ENCODE measurements at places on chromosomes 6 and 20.

- no peak for DNase-seq
These were observed 5.6 kb upstream of the RBCK1 start for GRCh38 chr20:402496-402885.

- no peak for DNase-seq
These were observed 9.9 kb downstream of the TTI1 start for GRCh38 chr20:38023181-38024001.

GRCh38 chr6:145529582-145529981, 205.7 kb downstream of the EPM2A start:
- DNase-seq = no peak

- DNase-seq = no peak
These were observed 22.9 kb downstream of the ERMARD start for GRCh38 chr6:169774347-169774746.

DNA sequence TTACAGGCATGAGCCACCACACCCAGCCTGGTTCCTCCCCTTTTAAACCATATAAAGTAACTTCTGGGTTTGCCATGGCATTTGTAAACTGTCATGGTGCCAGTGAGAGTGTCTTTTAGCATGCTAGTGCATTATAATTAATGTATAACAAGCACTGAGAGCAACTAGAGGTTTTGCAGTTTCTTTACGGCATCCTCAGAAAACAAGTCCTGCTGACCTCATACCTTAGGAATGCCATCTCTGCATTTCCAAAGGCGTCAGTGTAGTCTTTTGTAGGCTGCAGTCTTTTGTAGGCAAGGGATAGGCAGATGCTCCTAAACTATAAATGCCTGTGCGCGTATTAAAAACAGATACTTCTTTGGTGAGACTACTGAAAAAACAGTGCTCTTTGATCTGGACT, 75.0 kb upstream of the EZR start:
- DNase-seq = no peak

- no peak for DNase-seq
These were observed 22.3 kb upstream of the AFDN start for GRCh38 chr6:167804281-167805013.

GRCh38 chr6:20058912-20059311, 153.4 kb downstream of the MBOAT1 start:
- DNase-seq = no peak

DNA sequence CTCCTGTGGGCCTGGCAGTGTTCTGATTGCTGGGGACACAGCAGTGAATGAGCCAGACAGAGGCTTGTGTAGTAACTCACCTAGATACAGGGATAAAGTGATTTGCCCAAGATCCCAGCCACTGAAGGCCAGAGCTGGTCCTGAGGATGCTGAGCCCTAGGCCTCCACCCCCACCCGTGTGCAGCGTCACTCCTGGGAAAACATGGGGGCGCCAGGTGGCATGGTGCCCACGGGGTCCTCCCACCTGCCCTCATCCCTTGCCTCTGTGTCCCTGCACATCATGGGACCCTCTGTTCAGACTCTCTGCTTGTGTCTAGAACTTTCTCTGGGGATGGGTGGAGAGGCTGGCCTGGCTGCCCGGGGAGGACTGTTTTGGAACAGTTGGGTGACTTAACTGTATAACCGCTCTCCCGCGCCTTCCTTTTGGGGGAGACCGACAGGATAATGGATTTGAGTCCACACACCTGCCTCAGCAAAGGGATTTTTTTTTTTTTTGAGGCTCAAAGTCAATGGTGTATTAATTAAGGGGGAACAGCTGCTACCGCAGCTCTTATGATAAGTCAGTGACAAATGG, 19.6 kb downstream of the LEMD2 start:
- DNase-seq = no peak

GRCh38 chr20:37841389-37841788, 61.5 kb upstream of the VSTM2L start:
- no peak for DNase-seq

DNA sequence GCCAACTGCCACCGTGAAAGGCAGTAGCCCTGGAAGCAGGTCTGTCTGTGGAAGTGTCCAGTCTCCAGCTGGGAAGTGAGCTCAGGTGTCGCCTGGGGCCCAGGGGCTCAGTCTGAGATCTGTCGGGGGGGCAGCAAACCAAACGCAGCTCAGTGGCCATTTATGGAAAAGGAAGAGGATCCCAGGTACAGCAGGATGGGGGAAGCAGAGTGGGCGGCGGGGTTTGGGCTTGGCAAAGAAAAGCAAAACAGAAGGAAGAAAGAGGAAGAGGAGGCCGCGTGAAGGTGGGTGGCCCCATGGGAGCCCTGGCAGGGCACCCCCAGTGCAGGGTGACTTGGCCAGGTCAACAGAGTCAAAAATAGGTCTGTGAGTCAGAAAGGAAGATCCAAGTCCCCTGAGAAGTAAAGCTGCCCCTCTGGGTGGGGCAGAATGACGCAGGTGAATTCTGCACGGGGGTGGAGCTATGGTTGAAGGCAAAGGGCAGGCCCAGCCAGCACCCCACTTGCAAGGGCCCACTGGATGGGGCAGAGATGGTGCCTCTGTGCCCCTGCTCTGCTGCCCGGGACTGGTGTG, 5.3 kb downstream of the PXDC1 start:
- no peak for DNase-seq

DNA sequence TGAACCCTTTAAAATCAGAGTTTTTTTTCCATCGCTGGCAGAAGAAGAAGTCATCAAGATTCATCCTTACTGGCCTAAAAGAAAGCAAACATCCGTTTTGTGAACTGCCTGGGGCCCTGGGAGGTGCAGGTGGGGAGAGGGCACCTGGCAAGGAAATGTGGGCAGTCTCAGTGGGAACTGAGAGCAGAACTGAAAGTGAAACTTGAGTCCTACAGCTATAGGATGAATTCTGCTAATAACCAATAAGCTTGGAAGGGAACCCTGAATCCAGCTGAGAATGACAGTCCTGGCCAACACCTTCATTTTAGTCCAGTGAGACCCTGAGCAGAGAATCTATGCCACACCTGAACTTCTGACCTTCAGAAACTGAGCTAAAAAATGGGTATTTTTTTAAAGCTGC, 130.1 kb upstream of the ASCC3 start:
- no peak for DNase-seq

GRCh38 chr20:47330933-47331708, 25.4 kb downstream of the ZMYND8 start:
- no peak for DNase-seq

DNA sequence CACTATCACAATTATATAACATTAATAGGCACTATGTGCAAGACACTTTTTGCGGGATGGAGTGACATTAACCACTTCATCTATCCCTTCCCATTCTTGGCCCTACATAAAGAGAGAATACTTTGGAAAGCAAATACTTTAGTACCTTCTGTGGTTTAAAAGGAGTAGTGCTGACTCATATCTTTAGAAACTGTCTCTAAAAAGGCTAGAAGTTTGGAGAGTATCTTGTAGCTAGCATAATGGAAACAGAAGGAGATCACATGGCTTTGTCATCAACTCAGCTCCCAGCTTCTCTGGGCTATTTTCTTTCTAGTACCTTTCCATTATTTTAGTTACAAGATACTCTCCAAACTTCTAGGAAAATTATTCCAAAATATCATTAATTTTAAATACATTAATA, 157.5 kb downstream of the ADGRG6 start:
- DNase-seq = no peak

DNA sequence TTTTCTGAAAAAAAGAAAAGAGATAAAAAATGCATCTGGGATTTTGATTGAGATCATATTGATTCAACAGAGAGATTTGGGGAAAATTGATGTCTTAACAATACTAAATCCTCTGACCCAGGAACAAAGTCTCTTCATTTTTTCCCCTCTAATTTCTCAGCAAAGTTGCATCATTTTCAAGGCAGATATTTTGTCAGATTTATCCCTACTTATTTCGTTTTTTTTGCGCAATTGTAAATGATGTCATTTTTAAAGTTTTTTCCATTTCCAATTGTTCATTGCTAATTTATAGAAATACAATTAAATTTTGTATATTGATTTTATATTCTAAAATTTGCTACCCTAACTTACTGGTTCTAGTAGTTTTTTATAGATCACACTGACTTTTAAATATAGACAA, 97.7 kb upstream of the TMEM170B start:
- DNase-seq = no peak

- DNase-seq = no peak
These were observed 141.5 kb downstream of the OR2B2 start for GRCh38 chr6:27770724-27771123.

- no peak for DNase-seq
These were observed 281.3 kb downstream of the BMP7 start for GRCh38 chr20:56985066-56985685.

DNA sequence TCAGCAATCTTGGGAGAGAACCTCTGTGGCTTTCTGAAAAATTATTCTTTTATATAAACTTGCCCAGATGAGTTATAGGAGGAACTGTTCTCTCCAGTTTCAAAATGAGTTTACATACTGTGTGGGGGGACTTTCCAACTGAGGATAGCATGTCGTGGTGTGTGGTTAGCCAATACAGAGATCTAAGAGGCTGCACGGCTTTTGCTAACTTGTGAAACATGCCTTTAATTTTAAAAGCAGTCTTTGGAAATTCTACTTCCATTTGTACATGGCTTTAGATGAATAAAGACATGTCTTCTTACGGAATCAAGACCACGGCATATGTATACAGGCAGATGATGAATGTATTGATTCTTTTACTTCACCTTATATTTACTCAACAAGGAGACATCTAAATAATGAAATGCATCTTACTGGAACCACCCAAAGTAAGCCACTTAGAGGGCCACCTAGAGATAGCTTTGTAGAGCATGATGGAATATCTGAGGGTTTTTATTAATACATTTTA, 39.8 kb downstream of the HIVEP1 start:
- DNase-seq = peak; percentile 31

DNA sequence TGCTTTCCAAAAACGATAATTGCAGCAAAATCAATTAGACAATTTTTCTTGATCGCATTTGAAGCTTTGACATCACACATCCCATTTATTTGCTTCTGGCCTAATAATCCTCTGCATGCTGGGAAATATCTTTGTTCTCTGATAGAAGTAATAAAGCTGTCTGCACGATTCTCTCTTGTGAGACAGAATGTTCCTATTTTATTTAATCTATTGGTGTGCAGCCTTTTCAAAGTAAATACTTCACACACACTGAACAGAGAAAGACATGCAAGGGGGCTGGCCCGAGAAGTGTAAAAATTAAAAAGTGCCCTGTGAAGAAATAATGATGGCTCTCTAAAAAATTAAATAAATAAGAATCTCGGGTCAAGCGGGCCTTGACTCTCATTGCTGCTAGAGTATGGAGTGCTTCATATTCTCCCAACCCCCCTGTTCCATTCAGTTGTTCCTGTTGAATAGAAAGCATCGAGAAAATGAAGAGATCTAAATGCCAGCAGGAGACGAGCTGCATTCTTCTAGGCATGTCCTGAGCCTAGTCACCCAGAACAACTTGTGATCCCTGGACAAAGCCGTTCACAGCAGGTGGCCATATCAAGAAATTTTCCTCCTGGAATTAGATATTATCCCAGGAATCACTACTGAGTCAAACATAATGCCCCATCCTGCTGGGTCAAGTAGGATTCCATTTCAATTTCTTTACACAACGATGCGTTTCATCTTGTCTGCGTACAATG, 625.9 kb upstream of the EPHA7 start:
- no peak for DNase-seq

- DNase-seq = no peak
These were observed 313.7 kb upstream of the SUPT3H start for GRCh38 chr6:45691426-45691825.

GRCh38 chr6:95685822-95686221, 108.5 kb downstream of the MANEA start:
- no peak for DNase-seq

GRCh38 chr6:79466207-79466834, 70.9 kb downstream of the LCA5 start:
- DNase-seq = no peak

DNA sequence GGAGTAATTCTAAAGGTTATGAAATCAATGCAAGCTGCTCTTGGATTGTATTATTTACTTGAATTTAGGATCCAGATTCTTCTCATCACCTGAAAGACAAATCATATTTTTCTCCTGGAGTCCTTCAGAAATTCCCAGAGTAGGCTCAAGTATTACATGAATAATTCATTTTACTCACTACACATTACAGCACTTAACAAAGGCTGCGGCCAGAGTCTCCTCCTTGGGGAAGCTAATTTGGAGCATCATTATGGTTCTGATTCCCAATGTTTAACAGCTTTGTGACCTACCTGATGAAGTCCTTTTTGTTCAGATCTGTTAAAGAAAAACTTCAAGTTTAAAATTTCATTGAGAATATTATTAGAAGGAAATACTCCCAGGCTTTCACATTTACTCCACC, 28.7 kb downstream of the GRIK2 start:
- DNase-seq = no peak

- no peak for DNase-seq
These were observed 11.0 kb upstream of the PDSS2 start for GRCh38 chr6:107470364-107470763.

DNA sequence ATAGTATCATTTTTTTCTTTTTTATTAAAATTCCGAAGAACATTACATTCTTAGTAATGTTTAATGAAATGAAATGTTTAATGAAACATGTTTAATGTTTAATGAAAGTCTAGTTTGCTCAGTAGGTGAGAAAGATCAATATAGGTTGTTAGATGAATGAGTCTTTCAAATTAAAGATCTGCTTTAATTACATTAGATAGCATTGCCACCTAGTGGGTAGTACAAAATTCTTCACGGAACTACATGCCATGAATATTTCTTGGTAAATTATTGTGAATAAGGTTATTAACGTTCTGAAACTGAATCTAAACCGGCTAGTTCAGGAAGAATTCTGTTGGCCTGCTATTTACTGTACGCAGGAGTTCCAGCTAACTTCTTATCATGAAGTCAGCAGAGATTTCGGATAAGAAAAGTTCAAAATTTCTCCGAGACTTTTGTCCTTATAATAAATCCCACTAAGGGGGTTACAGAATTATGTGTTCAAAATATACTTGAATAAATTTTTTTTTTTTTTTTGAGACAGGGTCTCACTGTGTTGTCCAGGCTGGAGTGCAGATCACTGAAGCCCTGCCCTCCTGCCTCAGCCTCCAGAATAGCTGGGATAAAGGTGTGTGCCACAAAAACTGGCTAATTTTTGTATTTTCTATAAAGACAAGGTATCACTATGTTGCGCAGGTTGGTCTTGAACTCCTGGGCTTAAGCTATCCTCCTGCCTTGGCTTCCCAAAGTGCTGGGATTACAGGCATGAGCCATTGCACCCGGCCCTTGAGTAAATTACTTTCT, 7.9 kb upstream of the GMNN start:
- no peak for DNase-seq

All from stimulated activated CD8-positive, alpha-beta memory T cell treated with anti-CD3 and anti-CD28 coated beads, Interleukin-4, amount 100 ng/mL, for 1 hour (primary cell).